NCI-H2227 treated with DMSO at 0.1 percent for 48 hours (cell line): ENCODE measurements at places on chromosomes 6 and 20.
A peak's percentile ranks its signal among the peaks of the same experiment; 100 is the strongest.

DNA sequence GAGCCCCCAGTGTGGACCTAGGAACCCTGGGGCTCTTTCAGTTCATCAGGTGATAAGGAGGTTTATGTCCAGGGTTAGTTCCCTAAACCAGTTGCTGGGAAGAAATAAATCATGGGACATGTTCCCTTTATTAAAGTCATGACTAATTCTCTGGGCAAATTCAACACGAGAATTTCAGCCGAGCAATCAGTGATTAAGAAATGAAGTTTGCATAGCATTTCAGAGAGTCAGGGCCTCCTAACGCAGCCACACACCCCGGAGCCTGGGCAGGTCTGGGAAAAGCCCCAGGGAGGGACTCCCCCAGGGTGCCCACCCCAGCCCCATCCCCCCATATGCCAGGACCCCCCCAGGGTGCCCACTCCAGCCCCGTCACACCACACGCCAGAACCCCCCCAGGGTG, 20.1 kb downstream of the SLCO4A1 start:
- DNase-seq, result no peak

DNA sequence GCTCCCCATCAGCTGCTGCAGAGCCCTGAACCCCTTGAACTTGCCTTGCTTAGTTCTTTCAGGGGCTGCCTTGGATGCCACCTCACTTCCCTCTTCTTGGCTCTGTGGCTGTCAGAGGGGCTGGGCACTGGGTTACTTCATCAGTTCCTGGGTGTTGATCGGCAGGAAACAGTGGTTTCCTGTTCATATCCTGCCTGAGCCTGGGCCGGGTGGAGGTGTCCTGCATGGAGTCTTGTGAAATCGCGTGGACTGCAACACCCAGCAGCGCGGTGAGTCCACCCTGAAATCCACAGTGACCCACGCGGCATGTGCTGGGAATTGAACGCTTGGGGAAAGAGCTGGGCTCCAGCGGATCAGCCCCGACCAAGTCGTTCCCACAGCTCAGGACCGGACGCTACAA, 97.5 kb downstream of the CDH26 start:
- no peak for DNase-seq

DNA sequence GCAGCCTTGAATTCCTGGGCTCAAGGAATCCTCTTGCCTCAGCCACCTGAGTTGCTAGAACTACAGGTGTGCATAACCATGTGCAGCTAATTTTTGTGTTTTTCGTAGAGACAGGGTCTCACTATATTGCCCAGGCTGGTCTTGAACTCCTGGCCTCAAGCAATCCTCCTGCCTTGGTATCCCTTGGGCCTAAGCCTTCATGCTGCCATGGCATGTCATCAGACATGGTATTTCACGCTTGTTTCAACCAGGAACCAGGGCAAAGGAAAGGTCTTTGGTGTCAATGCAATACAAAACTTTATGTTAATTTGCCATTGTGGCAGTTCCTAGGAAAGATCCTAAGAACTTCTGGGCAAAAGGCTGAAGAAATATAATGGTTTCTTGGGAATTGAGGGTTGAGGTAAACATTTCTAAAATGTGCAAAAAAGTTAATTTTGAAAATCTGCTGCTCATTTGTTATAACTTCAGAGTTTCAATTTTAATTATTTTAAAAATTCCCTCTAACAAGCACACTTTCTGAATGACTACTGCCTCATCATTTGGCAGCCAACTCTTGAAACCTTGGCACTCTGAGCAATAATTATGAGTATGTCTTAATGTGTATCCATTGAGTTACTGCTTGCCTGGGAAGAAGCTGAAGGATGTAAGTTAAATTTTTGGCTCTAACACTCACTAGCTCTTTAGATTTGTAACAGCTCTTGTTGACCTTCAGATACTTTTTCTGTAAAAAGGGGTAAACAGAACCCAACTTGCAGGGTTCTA, 154.1 kb downstream of the GJA10 start:
- DNase-seq, result no peak

DNA sequence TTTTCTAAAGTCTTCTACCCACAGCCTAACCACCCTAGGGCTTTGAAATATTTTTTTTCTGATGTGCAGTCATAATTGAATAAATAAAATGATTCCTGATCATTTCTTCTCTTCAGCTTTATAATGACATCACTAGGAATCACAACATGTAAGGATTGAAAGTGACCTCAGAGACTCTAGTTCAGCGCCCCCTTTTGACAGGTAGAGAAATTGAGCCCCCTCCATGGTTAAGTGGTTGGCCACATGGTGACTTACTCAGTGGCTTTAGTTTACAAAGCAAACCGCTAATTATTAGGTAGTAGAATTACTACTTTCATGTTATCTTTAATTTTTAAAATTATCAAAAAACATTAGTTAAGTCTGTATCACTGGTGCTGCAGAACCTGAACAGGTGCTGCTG, 13.3 kb upstream of the SLC2A12 start:
- no peak for DNase-seq

DNA sequence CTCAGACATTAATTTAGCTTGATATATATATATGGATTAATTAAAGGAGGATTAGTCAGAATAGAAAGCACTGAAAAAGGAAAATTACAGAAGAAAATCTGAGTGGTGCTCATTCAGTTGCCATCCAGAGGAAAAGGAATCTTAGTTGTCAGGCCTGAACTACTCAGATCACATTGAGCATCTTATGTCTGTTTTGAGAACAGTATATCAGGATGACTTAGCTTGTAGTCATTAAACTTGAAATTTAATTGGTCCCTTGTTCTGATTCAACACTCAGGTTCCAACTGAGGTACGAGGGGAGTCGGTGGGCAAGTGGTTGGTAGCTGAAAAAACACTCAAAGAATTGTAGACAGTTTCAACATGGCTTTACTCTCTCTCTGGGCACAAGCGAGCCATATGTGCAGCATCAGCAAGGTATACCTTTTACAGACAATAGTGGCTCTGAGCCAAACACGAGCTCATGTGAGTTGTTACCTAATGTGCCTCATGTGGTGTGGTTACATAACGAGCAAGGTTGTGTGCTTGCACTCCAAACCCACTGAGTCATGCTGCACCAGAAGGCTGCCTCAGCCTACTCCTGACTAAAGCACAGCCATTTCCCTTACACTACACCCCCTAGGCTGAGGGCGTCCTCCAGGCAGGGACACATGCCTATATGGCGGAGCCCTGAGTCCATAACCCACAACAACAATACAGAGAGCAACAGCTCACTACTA, 73.0 kb upstream of the HMGN3 start:
- no peak for DNase-seq

- no peak for DNase-seq
Measured at GRCh38 chr6:84042603-84043002, 9.0 kb downstream of the MRAP2 start.

DNA sequence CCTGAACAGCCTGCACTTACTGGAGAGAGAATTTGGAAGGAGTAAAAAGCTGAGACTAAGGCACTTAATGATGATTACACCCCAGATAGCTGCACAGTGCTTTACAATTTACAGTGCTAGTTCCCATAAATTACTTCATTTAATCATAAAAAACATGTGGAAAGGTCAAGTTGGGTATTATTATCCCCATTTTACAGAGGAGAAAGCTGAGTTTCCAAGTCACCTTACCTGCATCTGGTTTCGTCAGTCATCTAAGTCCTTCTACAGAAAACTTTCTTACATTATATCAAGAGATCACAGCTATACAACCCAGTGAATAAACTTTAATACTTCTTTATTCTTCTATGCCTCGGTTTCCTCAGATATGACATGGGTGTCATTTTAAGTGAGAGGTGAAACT, 3.3 kb downstream of the PTPRK start:
- no peak for DNase-seq

DNA sequence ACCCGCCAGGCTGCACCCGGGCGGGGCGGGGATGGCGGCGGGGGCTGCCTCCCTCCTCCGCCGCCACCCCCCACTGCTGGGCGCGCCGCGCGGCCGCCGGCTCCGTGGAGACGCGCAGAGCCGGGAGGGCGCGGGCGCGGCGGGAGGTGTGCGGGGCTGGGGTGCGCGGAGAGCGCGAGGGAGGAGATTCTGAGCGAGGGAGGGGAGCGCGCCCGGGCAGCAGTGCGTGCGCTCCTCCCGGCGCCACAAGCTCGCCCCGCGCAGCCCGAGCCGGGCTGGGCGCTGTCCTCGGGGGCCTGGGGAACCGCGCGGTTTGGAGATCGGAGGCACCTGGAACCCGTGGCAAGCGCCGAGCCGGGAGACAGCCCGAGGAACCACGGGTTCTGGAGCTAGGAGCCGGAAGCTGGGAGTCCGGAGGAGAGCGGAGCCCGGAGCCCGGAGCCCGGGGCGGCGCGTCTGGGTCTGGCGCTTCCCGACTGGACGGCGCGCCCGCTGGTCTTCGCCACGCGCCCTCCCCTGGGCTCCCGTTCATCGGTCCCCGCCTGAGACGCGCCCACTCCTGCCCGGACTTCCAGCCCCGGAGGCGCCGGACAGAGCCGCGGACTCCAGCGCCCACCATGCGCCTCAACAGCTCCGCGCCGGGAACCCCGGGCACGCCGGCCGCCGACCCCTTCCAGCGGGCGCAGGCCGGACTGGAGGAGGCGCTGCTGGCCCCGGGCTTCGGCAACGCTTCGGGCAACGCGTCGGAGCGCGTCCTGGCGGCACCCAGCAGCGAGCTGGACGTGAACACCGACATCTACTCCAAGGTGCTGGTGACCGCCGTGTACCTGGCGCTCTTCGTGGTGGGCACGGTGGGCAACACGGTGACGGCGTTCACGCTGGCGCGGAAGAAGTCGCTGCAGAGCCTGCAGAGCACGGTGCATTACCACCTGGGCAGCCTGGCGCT, at the start of gene NTSR1:
Gene NTSR1, plus strand, starts transcription at position 246 of the 946 bp plus-strand sequence. Its CDS starts 372 bp downstream, at position 618.
- DNase-seq, result no peak

- DNase-seq, result peak; percentile 77
Measured at GRCh38 chr6:55868771-55869479, 6.5 kb downstream of the BMP5 start.

- DNase-seq, result no peak
Measured at GRCh38 chr6:116451916-116452315, 9.3 kb upstream of the CALHM6 start.

DNA sequence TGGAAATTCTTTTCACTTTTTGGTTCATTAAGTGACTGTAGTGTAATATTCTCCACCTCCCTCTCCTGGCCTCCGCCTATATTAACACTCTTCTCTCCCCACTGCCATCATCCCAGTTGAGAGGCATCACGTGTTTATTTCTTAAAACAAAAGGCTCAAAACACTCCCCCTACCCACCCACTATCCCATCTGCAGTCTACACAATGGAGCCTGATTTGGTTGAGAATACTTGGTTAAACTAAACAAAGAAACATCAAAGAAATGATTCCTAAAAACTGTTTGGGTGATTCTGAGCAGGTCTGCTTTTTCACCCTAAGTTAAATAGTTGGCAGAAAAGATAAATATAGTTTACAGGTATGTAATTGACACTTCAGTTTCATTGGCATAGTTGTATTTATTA, 5.9 kb downstream of the TFAP2B start:
- no peak for DNase-seq

DNA sequence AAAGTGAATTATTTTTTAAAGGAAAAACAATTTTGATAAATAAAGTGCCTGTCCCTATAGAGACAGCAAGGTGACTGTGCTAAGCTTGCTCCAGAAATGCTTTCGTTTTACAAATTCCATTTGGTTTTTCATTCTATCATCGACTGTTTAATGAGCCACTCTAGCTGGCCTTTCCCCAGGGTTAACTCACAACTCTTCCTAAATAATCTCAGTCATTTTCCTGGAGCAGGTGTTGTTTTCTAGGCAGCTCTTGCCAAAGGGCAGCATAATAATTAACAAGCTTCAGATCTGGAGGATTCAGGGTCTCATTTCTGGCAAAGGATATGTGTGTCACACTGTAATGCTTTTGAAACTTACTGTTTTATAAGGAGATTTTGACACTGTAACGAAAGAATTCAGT, 184.2 kb downstream of the KHDC1L start:
- DNase-seq, result no peak

DNA sequence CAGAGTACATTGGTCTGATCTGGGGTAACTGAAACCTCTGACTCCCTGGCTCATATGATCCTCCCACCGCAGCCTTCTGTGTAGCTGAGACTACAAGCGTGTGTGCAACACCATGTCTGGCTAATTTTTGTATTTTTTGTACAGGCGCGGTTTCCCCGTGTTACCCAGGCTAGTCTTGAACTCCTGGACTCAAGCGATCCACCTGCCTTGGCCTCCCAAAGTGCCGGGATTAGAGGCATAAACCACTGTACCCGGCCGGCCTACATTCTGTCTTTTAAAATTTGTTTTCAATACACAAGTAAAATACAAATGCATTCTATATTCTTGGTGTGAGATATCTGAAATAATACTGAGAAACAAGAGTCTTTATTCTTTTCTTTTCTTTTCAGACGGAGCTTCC, 1.7 kb upstream of the CBFA2T2 start:
- DNase-seq, result no peak

DNA sequence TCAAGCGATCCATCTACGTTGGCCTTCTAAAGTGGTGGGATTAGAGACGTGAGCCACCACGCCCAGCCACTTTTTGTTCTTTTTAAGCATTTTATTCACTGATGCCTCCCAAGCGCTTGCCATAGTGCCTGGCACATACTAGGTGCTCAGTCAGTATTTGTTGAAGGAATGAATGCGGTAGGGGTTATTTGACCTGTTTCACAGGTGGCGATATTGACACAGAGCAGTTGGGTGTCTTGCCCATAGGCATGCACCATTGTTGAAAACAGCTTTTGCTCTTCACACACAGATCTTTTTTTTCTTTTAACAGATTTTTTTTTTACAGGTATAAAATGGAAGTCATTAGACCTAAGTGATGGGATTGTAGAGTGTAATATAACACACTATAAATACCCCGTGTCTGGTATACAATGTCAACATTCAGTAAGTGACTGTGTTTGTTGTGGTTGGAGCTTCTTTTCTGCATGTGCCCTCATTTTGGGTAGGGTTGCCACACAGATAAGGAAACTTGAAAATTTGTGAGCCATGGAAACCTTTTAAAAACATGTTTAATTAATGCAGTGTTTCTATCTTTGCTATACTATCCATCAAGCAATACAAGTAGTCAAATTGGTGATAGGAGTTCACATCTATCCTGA, 24.8 kb downstream of the RREB1 start:
- no peak for DNase-seq

DNA sequence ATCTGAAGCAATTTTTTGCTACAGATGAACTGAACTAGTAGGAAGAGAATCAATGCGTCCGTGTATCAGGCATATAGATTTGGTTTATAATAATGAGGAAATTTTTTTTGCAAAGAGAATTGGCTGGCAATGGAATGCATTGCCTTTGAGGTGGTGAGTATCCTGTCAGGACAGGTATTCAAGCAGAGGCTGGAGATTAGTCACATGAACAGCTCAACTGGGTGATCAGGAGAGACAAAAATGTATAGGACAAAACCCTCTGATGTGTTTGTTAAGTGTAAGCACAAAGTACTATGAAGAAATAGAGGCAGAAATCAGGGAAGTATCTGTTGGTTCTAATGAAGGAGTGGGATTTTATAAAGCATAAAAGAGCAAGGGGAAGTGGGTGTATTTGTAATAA, 80.5 kb downstream of the ISM1 start:
- DNase-seq, result no peak

GRCh38 chr6:109770779-109771178, 79.7 kb downstream of the FIG4 start:
- DNase-seq, result no peak

GRCh38 chr20:20465252-20465651, 97.3 kb downstream of the INSM1 start:
- DNase-seq, result no peak

- no peak for DNase-seq
Measured at GRCh38 chr6:41498968-41499599, 47.1 kb upstream of the FOXP4 start.
